Posterior cingulate gyrus (tissue), 11 donors: ENCODE measurements at places on chromosomes 3 and 15.
A peak's percentile ranks its signal among the peaks of the same experiment; 100 is the strongest.

GRCh38 chr15:42138968-42139386 is 17.5 kb downstream of the PLA2G4F start:
- no peak for DNase-seq

GRCh38 chr15:77634266-77634962 is 1.7 kb upstream of the LINGO1 start:
- peak; percentile 63 for DNase-seq

- no peak for DNase-seq
These were observed 13.9 kb upstream of the TMPRSS7 start for GRCh38 chr3:112020674-112021085.

DNA sequence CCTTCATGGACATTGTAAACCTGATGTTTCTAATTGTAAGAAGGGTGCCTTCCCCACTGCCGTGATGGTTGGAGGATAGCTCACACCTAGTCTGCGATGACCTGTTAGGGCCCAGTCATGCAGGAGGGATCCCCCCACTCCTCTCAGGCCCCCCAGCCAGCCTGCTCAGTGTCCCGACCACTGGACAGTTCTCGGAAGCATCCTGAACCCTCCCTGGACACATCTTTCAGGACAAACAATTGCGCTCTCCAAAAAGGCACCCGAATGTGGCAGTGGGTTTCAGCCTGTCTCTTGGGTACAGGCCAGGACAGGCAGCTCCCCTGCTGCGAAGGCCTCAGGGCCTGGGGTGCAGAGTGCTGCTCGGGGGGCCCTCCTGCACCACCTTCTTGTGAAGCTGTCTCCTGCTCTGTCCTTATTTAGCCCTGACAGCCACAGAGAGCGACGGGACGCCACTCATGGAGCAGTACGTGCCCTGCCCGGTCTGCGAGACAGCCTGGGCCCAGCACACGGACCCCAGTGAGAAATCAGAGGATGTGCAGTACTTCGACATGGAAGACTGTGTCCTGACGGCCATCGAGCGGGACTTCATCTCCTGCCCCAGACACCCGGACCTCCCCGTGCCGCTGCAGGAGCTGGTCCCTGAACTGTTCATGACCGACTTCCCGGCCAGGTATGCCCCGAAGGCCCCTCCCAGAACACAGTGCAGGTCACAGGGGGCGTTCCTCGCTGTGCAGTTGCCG is 132.3 kb downstream of the LRRK1 start:
- no peak for DNase-seq

DNA sequence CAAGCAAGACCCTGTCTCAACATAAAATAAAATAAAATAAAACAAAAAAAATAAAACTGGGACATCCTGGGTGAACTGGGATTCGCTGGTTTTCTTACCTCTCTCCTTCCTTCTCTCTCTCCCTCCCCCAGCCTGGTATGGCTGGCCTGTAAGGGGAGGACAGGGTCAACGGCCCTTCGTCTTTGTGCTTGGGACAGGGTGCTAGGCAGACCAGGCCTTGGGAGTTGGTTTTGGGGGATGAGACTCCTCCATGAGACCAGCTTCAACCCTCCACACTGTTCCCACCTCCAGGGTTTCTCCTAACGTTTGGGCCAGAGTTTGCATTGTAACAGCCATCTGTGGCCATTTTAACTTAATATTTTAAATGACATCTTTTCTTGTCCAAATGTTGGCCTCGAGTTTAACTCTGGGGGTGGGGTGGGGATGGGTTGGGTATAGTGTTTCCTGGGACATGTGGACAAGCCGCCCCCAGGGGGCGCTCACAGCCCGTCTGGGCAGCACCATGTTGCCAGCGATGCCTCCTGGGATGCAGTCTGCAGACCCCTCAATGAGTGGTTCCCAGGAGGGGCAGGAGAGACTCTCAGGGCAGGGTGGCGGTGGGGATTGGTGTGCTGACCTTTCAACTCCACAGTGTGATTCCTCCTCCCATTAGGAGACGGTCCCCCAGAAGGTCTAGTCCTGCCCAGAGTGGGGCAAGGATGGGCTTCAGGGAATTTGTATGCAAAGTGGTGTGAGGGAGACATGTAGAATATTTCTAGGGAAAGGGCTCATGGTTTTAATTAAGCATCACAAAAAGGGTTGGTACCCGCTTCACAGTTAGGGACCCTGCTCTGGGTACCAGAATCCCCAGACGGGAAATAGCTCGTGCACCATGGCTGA is 37.7 kb upstream of the LCTL start:
- DNase-seq: peak; percentile 53

- DNase-seq: no peak
These were observed 68.9 kb downstream of the MINDY2 start for GRCh38 chr15:58840048-58840447.

GRCh38 chr15:98924401-98925049 is 83.1 kb downstream of the PGPEP1L start:
- no peak for DNase-seq

DNA sequence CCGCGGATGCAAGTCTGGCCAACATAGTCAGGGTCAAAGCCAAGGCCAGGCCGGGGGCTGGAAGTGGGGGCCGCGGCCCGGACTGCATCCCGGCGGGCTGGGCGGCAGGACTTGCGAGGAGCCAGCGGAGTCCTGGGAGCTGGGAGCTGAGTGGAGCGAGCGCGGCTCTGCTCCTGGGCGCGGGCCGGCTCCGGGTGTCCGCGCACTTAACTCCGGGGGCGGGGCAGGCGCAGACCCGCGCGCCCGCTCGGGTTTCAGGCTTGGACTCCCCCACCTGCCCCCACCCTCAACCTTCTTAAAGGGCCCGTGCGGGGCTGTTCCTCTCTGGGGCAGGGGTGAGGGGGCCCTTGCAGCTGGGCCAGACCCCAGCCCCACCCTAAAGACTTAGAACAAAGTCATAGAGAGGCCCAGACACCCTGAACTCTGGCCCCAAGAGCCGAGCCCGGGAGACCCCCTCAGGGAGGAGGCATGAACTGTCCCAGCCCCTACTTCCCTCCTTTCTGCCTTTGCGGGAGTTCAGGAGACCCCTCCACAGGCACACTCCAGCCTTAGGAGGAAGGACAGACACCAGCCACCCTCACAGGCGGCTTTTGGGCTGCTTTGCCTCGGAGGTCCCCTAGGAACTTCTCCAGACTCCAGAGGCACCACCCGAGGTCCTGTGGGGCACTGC is at the start of gene CSPG4:
CSPG4 (minus strand) TSS at position 181 of the 670 bp plus-strand sequence; CDS start at position 88, 93 bp downstream.
- DNase-seq: peak; percentile 88
